ENCODE measurements at places on chromosomes 2 and 18. TPM values are rescaled to one million over a fixed set of nuclear protein-coding genes. Genes with fewer than 3 reads are reported as not detected.

MATN3 gene
- 0.32 TPM for total RNA-seq

AGAP1 gene
- 22.3 TPM for total RNA-seq

DNA sequence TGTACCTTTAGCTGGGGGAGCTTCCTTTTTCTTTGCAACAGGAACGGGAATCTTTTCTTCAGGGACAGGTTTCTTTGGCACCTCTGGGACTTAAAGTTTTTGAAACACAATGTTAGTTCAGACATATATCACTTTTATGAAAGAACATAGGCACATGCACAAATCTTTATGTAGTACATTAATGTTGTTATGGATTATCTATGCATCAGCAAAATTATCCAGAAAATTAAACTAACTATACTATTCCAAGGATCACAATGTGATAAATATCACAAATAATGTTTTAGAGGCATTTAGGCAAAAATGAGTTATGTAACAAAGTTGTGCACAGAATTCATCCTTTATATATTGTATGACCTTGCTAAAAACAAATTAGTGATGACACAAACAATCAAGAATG is 117.4 kb downstream of the TTN start:
- no peak for DNase-seq

DNA sequence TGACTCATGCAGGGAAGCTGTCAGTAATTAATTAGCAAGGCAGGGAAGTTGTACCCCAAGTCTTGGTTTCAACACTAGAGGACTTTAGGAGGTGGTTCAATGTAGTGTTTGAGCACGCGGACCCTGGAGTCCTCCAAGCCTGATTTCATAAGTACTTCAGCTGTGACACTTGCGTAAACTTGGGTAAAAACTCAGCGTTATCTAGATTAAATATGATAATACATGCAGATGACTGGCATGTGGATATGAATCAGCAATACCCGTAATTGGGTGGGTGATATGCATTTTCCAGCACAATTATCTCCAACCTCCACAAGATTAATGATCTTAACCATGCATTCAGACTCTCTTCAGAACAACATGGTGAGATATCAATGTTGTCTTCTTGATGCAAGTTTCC is 5.2 kb downstream of the UGT1A7 start:
- DNase-seq, result no peak

- no peak for DNase-seq
These were observed 66.3 kb downstream of the ZEB2 start for GRCh38 chr2:144453486-144454158.
